H1 (cell line): ENCODE measurements at places on chromosomes 16 and 17.

DNA sequence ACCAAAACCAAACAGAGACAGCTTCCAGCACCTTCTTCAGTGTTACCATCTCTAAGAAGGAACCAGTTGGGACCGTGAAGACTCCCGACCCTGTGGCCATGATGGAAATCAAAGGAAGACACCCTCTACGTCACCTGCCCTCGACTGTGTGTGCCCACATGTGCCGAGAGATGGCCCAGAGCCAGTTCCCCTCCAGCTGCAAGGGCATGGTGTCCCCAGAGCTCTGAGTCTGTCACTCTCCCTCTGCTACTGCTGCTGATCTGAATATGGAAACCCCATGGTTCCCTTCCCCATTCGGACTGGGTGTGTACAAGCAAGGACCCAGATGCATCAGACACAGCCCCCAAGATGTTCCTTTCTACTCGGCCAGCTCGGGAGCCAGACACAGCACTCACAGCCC, 76.4 kb downstream of the SOCS1 start:
- peaks cover 11% of the 10 kb centered on the region for H3K4me1 ChIP-seq
- no peak for DNase-seq
- H3K4me3 ChIP-seq: no peak overlapping the region
- H3K36me3 ChIP-seq: no peaks in the 10 kb centered on the region
- no peak overlapping the region for H3K27ac ChIP-seq
- H3K27me3 ChIP-seq: no peaks in the 10 kb centered on the region

DNA sequence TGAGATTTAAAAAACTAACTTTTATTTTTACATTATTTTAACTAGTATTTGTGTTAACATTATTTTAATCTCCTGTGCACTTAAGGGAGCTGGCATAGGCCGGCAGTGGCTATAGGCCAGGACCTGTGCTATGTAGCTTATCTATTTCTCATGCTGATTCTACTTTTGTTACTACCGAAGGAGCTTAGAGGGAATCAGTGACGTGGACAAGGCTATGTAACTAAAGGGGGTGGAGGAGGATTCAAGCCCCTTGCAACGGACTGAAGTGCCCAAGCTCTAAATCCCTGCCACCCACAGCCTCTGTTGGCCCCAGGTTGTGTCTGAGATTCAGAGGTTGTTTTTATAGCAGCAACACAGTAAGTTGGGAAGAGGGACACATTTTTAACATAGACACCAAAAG, 356.4 kb downstream of the WWOX start:
- H3K4me1 ChIP-seq: no peaks in the 10 kb centered on the region
- no peak overlapping the region for H3K4me3 ChIP-seq
- H3K27me3 ChIP-seq: no peaks in the 10 kb centered on the region
- no peak for DNase-seq
- no peaks in the 10 kb centered on the region for H3K36me3 ChIP-seq
- no peak overlapping the region for H3K27ac ChIP-seq

DNA sequence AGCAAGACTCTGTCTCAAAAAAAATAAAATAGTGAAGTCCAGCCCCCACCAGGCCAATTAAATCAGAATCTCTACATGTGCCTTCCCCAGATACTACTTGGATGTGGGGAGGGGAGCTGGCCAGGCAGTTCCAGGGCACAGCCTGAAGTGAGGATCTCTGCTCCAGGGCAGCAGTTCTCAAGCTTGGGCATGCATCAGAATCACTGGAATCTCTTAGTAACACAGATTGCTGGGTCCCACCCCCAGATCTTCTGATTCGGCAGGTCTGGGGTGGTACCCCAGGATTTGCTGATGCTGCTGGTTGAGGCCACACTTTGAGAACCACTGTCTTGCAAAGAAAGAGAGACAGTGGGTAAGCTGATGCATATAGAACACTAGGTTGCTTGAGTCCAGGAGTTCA, 8.3 kb upstream of the CDH5 start:
- no peaks in the 10 kb centered on the region; the same call in 1 of the 2 replicates for H3K4me1 ChIP-seq
- H3K27ac ChIP-seq: no peak overlapping the region
- H3K4me3 ChIP-seq: no peak overlapping the region
- DNase-seq: no peak
- no peaks in the 10 kb centered on the region for H3K27me3 ChIP-seq

- no peak overlapping the region for H3K4me3 ChIP-seq
- no peak overlapping the region for H3K27ac ChIP-seq
- no peaks in the 10 kb centered on the region for H3K4me1 ChIP-seq
- H3K27me3 ChIP-seq: no peaks in the 10 kb centered on the region
- DNase-seq: no peak
- H3K36me3 ChIP-seq: no peaks in the 10 kb centered on the region
Observed at GRCh38 chr16:85017151-85017550, 5.8 kb upstream of the ZDHHC7 start.

GRCh38 chr16:74795104-74795503, 20.5 kb upstream of the FA2H start:
- no peak overlapping the region for H3K27ac ChIP-seq
- no peak overlapping the region for H3K4me3 ChIP-seq
- no peaks in the 10 kb centered on the region for H3K27me3 ChIP-seq
- DNase-seq: no peak

DNA sequence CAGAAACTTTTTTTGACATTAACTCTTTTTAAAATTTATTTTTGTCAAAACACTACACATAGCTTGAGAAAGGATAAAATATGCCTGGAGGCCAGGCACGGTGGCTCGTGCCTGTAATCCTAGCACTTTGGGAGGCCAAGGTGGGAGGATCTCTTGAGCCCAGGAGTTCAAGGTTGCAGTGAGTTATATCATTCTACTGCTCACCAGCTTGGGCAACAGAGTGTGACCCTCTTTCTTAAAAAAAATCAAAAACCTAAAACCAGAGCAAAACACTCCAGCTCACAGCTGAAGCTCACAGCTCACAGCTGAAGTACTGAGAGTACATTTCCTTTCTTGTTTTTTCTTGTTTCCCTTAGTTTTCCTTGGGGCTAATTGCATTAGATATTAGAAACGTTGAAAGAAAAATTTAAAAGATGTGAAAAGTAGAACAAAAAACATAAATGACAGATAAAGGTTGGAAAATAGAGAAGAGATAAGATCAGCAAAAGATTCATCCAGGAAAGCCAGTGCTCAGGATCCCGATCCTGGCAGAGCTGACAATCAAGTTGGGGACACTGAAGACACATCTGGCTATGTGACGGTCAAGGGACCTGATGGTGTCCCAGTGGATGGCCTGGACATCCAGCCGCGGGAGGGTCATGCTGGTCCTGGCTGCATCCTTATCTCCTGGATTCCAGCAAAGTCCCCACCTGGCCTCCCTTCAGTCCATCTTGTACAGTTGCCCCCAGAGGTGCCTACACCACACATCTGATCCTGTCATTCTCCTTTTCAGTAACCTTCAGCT, 9.8 kb downstream of the CHST6 start:
- H3K27me3 ChIP-seq: no peaks in the 10 kb centered on the region
- no peak overlapping the region for H3K27ac ChIP-seq
- H3K4me1 ChIP-seq: no peaks in the 10 kb centered on the region
- H3K36me3 ChIP-seq: no peaks in the 10 kb centered on the region
- DNase-seq: no peak
